T-helper 22 cell (primary cell): ENCODE measurements at places on chromosomes 6 and 20.
A peak's percentile ranks its signal among the peaks of the same experiment; 100 is the strongest.

DNA sequence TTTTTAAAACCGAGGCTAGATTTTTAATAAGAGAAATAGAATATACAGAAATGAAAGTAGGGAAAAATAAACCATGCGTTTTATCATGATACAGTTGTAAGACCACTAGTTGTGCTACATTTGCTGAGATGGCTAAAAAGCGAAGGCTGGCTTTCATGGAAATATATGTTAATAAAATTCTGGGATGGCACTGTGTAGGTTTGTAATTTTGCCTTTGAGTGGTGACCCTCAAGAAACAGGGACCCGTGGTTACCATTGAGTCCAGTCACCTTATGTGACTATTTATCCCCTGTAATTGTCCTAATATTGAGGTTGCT, 233.8 kb downstream of the ARHGAP18 start:
- no peak for DNase-seq

- no peak for DNase-seq
Measured at GRCh38 chr6:123091896-123092271, 95.8 kb downstream of the CLVS2 start.

GRCh38 chr6:126546541-126547120, 206.7 kb downstream of the CENPW start:
- DNase-seq, result no peak

DNA sequence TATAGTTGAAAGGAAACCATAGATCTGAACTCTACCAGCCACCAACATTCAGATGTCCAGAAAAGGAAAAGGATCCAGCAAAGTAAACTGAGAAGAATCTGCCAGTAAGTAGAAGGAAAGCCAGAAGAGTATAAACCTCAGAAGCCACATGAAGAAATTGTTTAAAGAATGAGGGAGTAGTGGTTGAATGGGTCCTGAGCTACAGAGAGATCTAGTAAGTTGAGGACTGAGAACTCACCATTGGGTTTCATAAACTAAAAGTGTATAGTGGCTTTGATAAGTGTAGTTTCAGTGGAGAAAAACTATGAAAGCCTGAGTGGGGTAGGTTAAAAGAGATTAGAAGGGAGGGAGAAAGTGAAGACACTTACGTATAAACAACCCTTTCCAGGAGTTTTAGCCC, 32.0 kb upstream of the SUMO4 start:
- no peak for DNase-seq

DNA sequence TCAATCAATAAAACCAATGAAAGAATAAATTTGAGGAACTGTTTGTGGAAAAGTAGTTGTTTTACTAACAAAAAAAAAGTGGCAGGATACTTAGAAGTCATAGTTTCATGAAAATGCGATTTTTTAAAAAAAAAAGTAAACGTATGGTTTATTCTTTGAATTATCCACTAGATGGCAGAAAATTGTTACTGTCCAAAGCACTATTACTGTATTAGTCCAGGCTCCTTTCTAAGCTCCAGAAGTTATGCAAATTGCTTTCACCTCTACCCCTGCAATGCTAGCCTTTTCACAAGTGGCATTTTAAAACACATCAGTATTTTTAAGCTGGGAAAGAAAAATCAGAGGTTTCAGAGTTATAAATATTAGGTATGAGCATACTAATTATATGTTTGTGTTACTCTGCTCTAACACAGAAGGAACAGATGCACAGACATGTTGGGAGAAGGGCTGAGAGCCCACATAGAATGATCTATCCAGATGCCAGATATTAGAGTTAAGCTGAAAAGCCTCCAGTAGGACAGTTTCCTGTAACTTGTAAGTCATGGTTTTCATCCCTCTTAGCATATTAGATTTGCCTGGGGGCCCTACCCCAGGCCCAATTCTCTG, 63.9 kb downstream of the FHL5 start:
- no peak for DNase-seq

- DNase-seq, result no peak
Measured at GRCh38 chr6:158168040-158168289, at the start of gene SERAC1. TSS of gene SERAC1 (minus strand) at chr6:158168262. CDS start at chr6:158158363, 9,899 bp downstream.

DNA sequence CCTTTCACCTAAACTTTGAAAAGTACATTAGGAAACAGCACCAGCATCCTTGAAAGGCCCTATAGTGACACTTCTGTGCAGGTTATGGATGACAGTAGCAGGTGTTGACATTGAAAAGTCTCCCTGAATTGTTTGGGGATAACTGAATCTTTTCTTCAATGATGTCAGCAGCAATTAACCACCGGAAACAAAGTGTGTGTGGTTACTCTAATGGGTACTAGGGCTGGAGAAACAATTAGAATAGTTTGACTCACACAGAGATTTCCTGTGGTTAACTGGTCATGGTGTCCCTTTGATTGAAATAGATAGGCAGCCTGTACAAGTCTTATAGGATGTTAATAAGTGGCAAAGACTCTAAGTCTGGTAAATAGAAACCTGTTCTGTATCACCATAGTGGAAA, 189.1 kb downstream of the TBX18 start:
- DNase-seq, result no peak

DNA sequence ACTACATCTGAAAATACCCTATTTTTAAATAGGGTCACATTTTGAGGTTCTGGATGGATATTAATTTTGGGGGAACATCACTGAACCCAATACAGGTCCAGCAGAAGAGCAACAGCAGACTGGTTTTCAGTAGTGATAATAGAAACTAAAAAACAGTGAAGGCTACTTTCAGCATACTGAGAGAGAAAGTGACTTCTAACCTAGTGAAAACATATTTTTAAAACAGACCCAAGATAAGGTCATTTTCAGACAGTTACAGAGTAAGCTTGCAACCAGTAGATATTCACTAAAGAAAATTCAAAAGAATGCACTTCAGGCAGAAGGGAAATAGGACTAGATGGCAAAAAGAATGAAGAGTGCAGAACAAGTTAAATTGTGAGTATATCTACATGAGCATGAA, 42.0 kb upstream of the TMEM244 start:
- no peak for DNase-seq

DNA sequence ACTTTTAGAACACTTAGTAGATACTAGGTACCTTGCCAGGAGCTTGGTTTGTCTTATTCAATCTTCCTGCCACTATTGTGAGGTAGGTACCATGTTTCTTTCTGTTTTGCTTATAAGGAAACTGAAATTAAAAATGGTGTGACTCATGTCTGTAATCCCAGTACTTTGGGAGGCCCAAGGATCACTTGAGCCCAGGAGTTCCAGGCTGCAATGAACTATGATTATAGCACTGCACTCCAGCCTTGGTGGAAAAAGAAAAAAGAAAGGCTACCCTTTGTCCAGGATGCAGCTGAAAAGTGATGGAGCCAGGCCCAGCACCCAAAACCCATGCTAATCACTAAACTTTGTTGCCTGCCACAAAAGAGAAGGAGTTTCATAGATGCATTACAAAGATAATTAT, 34.1 kb upstream of the LAMA4 start:
- no peak for DNase-seq

- no peak for DNase-seq
Measured at GRCh38 chr20:20237093-20237959, 130.6 kb upstream of the INSM1 start.

GRCh38 chr6:22448291-22448711, 121.1 kb upstream of the HDGFL1 start:
- no peak for DNase-seq

DNA sequence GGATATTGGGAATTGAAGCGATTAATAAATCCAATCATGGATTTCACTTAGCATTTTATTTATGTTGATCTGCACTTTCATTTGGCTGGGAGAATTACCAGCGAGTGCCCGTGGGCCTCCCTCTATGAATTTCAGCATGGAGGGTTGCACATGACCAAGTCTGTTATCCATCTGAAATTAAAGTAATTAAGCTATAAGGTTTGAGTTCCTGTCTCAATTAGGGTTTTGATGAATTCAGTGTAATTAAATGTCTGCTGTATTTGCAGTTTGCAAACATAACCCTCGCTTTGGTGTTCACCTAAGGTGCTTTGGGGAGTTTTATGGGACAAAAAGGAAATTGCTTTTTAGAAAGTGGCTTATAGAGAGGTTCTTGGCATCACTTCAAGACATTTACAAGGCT, 169.8 kb upstream of the RIN2 start:
- no peak for DNase-seq

- DNase-seq, result no peak
Measured at GRCh38 chr6:72140795-72141194, 254.4 kb downstream of the RIMS1 start.

DNA sequence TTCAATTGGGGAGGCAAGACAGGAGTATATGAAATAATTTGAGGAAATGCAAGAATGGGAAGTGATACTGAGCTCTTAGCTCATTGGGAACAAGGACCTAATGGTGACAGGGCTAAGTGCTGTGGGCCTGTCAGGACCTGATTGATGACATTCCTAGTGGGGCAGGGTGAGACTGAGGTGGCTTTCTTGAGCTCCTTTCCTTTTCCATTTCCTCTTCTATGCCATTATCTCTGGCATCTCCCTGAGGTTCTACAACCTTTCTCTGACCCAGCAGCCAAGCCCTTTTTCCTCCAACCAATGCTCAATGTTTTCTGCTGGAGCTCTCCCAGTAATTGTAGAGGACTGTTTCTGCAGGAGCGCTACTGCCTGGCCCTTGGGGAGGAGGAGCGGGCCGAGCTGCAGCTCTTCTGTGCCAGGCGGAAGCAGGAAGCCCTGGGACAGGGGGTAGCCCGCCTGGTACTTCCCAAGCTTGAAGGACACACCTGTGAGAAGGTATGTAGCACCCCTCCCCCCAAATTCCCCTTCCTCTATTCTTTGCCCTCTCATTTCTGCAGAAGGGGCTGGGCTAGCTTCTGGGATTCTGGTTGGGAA, 2.8 kb upstream of the TOMM6 start:
- no peak for DNase-seq

GRCh38 chr6:167762259-167762962, 64.3 kb upstream of the AFDN start:
- DNase-seq, result no peak

DNA sequence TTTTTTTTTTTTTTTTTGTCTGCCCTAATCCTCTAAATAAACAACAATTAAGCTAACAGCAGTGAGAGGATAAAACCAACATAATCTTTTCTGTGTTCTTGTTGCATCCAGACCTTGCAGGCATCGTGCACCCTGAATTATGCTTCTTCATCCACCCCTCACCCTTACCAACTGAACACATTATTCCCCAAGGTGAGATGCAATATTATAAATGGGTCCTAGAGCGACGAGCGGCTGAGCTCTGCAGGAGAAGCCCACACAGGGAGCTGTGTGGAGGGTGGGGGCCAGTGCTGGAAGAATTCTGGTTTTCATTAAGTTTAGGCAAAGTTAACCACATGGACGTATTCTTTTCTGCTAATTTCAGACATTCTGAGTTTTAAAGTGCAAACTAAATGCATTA, 32.2 kb upstream of the NXT1 start:
- no peak for DNase-seq

- peak; percentile 55 for DNase-seq
Measured at GRCh38 chr6:31270788-31271640, 878 bp downstream of the HLA-C start.

DNA sequence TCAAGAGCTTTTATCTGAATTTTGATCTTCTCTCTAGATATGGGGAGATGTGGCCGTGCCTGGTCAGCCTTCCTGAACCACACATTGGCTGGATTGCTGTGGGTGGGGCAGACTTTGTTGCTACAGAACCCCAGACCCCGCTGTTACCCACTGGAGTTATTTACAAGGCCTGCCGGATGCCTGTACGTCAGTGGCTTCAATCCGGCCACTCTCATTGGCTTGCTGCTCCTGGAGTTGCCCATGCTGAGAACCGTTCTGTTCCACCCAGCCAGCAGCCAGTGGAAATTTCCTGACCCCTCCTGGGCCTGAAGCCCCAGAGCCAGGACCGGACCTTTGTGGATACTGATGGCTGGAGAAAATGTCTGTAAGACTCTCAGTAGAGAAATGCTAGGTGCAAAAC, 101.9 kb downstream of the TFAP2C start:
- DNase-seq, result no peak

- no peak for DNase-seq
Measured at GRCh38 chr20:46939031-46939965, 44.7 kb downstream of the EYA2 start.

- no peak for DNase-seq
Measured at GRCh38 chr6:111939902-111940301, 66.7 kb upstream of the FYN start.

GRCh38 chr6:129390900-129391299, 319.1 kb downstream of the ARHGAP18 start:
- DNase-seq, result no peak

DNA sequence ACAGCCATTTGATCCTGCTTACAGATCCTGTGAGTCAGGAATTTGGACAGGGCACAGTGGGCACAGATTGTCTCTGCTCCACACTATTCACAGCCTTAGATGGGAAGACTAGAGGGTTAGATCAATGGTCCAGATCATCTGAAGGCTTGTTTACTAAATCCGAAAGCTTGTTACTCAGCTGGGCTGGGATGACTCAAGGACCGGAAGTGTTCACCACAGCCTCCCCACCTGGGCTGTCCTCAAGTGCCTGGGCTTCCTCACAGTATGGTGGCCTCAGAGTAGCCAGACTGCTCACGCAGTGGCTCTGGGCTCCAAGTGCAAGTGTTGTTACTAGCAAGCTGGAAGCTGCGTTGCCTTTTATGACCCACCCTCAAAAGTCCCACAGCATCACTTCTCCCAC, 75.4 kb upstream of the INSM1 start:
- DNase-seq, result no peak

GRCh38 chr6:116485559-116486184, 24.5 kb downstream of the CALHM6 start:
- DNase-seq, result no peak

DNA sequence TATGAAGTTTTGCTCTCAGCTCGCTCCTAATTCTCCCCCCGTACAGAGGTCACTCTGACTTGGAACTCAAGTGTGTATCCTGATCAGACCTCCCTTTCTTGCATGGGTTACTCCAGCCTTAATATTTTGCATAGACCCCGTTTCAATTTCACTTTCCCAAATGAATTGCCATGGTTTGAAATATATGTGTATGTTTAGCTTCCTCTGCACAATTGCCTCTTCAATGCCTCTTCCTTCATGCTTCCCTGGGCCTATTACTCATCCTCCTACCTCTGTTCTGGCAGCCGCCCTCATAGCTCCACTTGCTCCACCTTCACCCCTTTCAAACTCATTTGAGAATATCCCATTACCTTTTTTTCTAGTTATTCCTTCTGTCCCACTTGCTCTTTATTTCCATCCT, 90.0 kb upstream of the SAMD5 start:
- no peak for DNase-seq

- DNase-seq, result no peak
Measured at GRCh38 chr6:47844881-47845280, 63.0 kb downstream of the OPN5 start.
